ENCODE measurements at places on chromosomes 7 and 10. TPM values are rescaled to one million over a fixed set of nuclear protein-coding genes. Genes with fewer than 3 reads are reported as not detected.

DNA sequence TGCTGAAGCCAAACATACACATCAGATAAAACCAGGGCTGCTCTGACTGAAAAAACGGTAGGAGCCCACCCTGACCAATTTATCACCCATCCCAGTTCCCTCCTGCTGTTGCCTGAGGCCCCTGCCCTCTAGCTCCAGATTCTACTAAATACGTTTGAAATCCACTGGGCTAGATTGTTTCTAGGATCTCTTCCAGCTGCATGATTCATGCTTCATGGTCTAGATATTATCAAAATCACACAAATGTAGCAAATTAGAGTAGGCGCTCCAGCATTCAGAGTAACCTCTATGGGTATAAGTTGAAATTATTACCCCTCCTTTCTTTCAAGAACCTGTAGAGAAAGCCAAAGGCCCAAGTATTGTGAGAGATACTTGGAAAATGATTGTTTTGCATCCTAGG, 151.2 kb upstream of the FAM13C start:
- no peak for DNase-seq

GRCh38 chr7:8277394-8277982, 15.5 kb upstream of the ICA1 start:
- no peak for DNase-seq

GRCh38 chr7:18771834-18772566, 276.5 kb downstream of the HDAC9 start:
- DNase-seq: no peak

- no peak for DNase-seq
Observed at GRCh38 chr7:85215098-85215497, 28.2 kb upstream of the SEMA3D start.

GRCh38 chr7:44967571-44968446, 11.0 kb downstream of the MYO1G start:
- no peak for DNase-seq

DNA sequence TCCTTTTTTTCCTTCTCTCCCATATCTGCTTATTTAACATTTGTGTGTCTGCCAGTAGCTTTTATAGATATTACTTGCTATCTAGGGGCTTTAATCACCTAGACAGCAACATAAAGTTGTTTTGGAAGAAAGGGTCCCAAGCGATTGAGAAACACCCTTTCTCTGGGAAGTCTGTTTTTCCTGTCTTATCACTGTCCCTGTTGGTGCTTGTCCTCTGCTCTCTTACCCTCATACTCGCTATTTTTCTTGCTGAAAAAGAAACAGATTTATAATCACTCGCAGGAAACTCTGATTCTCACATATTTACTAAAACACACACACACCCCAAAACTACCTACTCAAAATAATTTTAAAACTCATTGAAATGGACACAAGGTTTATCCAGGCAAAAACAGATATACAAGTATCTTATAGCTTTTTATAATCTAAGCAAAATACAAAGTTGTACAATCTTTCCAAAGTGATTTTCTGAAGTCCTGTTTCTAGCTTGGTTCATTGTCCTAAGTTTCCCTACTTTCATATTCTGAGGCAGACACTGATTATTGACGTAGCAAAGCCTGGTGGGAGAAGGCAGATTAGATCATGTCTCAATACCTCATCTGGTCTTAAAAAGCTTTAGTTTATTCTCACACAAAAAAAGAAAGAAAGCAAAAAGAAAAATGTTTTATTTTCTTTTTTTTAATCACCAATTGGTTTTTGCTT, 157.3 kb downstream of the CACNA2D1 start:
- DNase-seq: no peak

- DNase-seq: no peak
Observed at GRCh38 chr10:89213191-89213808, 6.2 kb upstream of the CH25H start.

DNA sequence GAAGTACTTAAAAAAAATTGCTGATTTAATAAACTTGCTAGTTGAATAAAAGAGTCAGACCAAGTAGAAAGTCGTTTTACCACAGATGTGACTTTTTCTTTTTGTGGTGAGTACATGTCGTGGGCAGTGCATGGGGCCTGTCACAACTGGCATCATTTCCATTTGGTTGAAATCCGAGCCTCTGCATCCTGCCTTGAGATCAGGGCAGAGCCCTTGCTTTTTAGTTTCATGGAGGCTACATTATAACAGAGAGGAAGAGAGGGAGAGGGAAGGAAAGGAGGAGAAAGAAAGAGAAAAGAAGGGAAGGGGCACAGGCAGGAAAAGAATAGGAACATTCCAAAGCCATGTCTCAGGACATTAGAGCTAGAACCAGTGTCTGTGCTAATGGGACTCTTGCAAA, 20.4 kb upstream of the INSYN2A start:
- DNase-seq: no peak

GRCh38 chr10:11326241-11326640, 285.2 kb downstream of the USP6NL start:
- no peak for DNase-seq

- DNase-seq: no peak
Observed at GRCh38 chr10:49834201-49834600, 72.1 kb upstream of the OGDHL start.

The SAP25 gene
- total RNA-seq: 1.1 TPM

The CTBP2 gene
- total RNA-seq: 107 TPM

The MYL10 gene
- total RNA-seq: not detected

The PPP1R3A gene
- total RNA-seq: not detected

The PVRIG gene
- total RNA-seq: 1.1 TPM

All from left colon (tissue), 2 donors.